ENCODE measurements at places on chromosomes 3 and 15.

DNA sequence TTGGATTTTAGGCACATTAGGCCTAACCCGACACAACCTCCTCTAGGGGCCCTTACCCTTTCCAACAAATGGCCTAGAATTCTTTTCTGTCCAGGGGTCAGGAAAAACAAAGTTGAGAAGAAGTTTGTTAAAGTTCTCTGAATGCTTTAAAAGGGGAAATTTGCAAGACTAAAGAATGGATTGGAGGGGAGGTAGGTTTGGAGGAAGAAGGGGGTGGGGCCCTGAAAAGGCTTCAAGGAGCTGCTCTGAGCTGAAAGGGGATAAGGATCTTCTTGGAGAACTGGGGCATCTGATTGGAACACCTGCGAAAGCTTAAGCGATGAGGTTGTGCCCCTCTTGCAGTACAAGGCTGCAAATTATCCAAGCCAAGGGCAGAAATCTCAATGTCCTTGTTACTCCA is 3.9 kb upstream of the SENP2 start:
- no peak for DNase-seq

DNA sequence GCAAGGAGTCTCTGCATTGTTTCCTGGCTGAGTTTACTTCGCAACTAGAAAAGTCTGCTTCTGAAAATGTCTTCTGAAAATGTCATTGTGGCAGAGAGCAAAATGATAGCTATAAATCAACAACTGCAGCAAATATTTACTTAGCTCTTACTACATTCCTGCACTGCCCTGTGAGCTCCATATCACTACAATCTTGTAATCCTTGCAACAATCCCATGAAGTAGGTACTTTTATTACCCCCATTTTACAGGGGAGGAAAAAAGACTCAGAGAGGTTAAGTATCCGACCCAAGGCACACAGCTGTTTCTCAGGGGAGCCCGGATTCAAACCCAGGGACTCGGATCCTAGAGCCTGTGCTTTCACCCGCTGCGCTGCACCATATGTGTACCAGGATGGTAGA is 34.2 kb upstream of the SPTBN5 start:
- no peak for DNase-seq

DNA sequence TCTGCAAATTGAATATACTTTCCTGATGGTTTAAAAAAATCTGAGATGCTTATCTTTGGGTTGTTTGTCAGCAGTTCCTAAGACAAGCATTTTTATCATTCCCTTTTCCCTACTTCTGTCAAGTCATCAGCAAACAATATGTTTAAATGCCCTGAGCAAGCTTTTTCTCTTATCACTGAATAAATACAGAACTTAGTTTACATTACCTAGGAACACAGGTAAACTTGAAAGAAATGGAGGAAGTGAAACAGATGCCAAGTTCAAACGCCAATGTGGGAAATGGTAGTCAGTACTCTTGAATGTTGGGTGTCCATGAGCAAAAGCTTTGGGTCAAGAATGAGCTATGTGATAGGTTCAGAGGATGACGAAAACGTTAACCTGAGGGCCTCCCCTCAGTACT is 17.2 kb upstream of the TCAIM start:
- no peak for DNase-seq

- no peak for DNase-seq
Measured at GRCh38 chr15:39391230-39391629, 189.6 kb upstream of the THBS1 start.

- DNase-seq, result no peak
Measured at GRCh38 chr3:69296995-69297394, 88.9 kb downstream of the FRMD4B start.

DNA sequence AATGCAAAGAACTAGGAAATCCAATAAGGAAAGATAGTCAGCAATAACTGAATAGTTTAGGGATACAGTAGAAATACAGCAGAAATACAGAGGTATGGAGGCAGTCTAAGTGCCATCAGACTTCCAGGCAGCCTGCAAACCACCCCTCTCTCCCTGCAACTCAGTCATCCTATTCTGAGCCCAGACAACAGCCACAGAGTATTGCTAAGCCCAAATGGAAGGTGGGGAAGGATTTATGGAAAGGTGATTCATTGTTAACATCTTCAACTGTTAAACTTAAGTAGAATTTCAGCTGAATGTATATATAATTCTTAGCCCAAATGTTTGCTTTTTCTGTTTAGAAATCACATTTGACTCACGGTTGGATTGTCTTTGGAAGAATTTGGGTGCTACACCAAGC is 300.4 kb downstream of the RBMS3 start:
- DNase-seq, result no peak

GRCh38 chr3:49841126-49841696 is 15.2 kb downstream of the TRAIP start:
- DNase-seq, result no peak

DNA sequence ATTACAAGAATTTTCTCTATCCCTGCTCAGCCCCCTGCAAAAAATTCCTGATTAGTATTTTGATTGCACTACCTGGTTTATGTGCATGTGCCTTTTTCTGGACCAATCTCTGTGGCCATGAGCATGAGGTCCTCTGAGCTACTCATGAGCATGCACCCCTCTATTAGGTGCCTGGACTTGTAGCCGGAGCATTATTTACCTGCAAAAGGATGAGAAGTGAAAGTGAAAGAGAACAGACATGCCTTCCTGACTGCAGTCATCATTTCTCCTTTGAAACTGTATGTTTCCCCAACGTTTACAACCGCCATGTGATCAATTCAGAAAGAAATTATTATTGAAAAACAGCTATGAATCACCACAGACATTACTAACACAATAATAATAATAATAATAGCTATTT is 1008.8 kb downstream of the ROBO2 start:
- DNase-seq, result no peak

GRCh38 chr15:88504445-88504844 is 36.9 kb downstream of the MRPS11 start:
- DNase-seq, result no peak

DNA sequence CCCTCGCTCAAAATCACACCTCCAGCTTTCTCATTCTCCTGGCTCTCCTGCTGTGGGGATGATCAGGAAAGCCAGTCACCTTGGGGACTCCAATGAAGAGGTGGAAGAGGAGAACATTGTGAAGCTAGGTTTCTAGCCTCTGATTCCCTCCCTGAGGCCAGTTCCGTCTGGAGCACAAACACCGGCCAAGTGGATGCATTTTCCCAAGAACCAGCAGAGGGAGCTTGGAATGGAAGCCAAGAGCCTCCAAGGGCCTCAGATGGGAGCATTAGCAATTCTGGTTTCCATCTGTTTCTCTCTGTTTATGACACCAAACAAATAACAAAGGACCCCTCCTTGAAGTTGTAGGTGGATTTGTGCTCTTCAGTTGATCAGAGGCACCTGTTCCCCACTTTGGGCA is 40.6 kb upstream of the NMNAT3 start:
- DNase-seq, result no peak

- no peak for DNase-seq
Measured at GRCh38 chr3:69204315-69204957, 82.0 kb upstream of the LMOD3 start.

- no peak for DNase-seq
Measured at GRCh38 chr3:36800533-36801116, 36.3 kb upstream of the DCLK3 start.

- DNase-seq, result no peak
Measured at GRCh38 chr15:74243431-74243830, 7.3 kb downstream of the CCDC33 start.

- DNase-seq, result no peak
Measured at GRCh38 chr15:85019815-85020590, 38.3 kb downstream of the PDE8A start.

GRCh38 chr3:46677411-46677726 is 16.1 kb downstream of the ALS2CL start:
- DNase-seq, result no peak

DNA sequence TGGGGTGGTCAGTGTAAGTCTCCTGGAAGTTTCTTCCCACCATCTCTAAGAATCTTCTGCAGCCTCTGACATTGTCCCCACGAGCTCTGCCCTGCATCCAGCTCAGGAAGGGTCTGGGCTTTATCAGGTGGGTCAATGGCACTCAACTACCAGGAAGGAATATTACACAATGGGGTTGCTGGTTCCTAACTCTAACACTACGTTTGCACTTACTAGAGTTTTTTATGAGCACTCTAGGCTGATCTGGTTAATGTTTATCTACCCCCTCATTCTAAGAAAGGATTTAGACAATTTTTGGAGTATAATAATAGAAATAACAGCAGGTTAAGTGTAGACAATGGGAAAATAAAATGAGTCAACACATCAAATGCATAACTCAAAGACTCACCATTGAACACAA is 411.1 kb upstream of the RGMA start:
- no peak for DNase-seq

GRCh38 chr3:197345390-197345789 is 47.0 kb upstream of the DLG1 start:
- DNase-seq, result no peak

GRCh38 chr3:162998205-162998604 is 1501.6 kb downstream of the OTOL1 start:
- no peak for DNase-seq

DNA sequence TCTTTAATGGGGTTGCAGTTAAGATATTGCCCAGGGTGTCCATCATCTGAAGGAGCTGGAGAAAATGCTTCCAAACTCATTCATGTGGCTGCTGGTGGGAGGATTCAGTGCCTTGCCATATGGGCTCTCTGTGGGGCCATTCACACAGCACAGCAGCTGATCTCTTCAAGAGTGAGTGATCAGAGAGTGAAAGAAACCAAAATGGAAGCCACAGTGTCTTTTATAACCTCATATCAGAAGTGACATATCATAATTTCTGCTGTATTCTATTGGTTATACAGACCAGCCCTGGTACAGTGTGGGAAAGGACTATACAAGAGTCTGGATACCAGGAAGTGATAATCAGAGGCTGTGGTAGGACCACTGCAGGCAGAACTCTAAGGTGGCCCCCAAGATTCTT is 33.6 kb downstream of the HHLA2 start:
- DNase-seq, result no peak

DNA sequence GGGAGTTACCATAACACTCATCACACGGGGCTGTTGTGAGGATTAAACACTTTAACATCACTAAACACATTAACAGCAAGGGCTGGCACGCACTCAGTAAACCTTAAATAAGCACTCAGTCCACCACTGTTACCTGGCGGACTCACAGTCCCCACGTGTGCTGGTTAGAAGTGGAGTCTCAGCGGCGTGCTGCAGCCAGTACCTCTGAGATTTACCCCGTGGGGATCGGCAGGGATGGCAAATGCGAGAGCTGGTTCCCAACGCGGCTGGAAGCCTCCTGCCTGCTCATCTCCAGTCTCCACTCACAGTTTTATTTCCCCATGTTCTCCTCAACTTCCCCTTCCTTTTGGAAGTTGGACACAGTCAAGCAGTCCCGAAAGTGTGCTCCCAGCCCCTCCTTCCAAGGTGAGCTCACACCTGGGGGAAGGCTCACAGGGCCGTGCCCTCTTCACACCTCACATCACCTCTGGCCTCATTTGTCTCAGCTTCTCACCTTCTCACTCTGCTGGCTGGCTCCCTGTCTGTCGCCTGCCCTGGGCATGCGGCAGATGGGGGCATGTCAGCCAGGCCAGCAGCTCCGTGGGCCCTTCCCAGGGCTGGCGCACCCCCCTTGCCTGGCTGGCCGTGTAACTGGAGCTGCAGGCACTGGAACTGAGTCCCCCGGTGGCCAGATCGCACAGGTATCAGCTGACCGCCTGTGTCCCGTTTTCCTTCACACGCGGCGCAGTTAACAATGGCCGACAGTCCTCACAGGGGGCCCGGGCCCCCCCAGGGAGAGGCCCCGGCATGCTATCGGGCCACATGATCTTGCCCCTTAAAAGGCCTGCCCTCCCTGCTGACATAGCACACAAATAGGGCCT is 87.1 kb downstream of the WNT7A start:
- no peak for DNase-seq

DNA sequence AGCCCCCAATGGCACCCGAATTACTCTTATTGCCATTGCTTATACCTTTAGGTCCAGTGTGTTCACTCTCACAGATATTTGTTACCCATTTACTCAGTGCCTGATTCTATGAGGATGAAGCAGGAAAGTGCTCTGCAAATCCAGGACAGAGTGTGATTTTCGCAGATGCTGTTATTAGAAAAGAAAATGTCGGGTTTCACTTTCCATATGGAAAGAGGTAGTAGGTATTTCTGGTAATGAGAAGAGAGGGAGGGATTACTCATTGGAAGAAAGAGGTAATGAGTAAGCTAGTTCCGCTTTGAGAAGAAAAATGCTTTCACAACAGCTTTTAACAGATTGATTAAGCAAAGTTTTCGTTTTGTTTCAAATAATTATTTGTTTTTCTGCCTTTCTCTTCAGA is 336.3 kb upstream of the CFAP20DC start:
- DNase-seq, result no peak

DNA sequence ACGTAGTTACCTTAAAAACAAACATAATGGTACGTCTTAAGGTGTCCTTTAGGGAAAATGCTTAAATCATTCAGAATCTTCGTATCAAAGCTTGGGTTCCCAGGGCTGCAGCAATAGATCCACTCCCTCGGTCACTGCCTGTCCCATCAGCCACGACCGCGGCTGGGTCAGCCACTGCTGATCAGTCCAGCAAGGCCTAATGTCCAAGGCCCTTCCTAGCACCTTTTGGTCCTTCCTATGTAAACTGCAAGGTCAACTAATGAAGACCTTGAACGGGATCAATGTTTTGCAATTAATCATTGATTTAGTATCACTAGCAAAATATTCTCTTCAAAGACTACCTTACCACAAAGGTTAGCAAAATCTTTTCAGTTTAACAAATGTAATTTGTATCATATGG is 122.2 kb upstream of the IGF1R start:
- no peak for DNase-seq

- no peak for DNase-seq
Measured at GRCh38 chr15:58755956-58756355, 6.4 kb upstream of the ADAM10 start.

- DNase-seq, result no peak
Measured at GRCh38 chr3:183313764-183314163, 60.7 kb downstream of the B3GNT5 start.

DNA sequence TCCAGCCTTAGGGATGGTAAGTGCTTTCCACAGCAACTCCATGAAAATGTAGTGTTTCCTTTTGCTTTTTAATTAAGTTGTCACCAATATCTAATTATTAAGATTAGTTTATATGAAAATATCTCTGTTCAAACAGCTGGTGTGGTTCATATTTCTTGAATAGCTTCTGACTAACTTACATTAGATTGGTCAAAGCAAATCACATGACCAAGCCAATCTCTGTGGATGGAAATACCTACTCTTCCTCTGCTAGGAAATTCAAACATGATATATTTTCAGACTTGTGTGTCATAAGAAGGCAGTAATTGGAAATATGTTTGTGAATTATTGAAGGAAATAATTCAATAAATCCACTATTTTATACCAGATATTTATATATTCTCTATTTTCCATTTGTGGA is 54.6 kb upstream of the CADM2 start:
- DNase-seq, result no peak

- no peak for DNase-seq
Measured at GRCh38 chr3:2096216-2096615, 2.5 kb upstream of the CNTN4 start.

GRCh38 chr15:30999729-31000128 is 8.3 kb upstream of the MTMR10 start:
- no peak for DNase-seq

Data from amniotic stem cell (primary cell).